ENCODE measurements at places on chromosomes 7 and 10.

DNA sequence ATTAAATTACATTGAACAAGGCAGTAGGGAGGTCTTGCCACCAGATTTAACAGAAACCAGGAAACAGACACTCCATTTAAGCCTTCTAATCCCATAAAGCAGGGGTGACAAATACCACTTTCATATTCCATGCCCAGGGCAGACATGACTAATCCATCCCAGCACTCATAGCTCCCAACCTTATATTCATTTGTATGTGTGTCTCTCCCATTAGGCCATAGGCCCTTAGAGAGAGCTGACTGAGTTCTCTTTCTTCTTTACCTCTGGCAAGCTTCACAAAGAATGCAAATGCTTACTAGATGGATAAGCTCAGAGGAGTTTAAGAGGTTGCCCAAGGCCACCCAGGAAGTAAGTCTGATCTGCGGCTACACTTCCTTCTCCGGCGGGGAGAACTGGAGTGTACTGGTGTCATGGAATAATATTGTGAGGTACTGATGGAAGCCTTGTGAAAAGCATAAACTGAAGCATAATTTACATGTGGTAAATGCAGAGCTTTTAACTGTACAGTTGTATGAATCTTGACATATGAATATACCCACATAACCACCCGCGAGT lies 239.7 kb upstream of the HABP2 start:
- no peak for DNase-seq

DNA sequence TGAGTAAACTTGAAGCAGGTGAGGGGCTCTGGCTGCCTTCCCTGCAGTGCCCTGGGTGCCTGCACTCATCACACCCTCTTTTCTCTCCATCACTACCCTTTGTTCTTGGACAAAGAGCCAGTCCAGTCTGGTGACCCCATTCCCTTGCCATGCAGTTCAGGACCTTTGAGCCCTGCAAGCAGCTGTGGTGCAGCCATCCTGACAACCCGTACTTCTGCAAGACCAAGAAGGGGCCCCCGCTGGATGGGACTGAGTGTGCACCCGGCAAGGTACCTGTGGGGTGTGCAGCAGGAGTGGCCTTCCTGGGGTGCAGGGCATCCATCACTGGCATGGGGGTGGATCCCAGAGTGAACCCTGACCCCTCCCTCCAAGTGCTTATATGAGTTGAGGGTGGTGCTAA lies 48.7 kb downstream of the TBATA start:
- no peak for DNase-seq

DNA sequence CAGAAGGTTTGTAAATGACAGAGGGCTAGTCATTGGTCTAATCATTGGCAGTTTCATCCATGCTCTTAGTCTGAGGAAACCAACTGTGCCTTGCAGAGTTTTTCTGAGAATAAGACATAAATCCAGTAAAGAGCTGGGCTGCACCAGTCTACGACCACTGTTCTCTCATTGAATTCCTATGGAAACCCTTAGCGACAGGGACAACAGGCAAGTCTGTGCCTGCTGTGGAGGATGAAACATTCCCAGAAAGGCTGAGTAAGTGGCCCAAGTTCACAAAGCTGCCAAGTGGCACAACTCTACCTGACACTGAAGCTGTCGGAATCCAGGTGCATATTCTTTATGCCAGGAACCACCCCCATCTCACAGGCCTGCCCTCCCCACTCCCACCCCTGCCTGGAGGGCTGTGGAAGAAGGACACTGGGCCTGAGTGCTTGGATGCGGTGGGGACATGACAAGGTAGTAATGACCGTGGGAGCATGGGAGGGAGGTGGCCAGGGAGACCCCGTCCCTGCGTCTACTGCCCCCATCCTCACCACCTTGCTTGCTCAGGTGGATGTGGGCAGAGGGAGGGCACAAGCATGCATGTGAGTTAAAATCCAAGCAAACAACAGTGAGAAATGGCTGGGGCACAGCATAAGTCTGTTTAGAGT lies 58.0 kb downstream of the VSTM4 start:
- no peak for DNase-seq

DNA sequence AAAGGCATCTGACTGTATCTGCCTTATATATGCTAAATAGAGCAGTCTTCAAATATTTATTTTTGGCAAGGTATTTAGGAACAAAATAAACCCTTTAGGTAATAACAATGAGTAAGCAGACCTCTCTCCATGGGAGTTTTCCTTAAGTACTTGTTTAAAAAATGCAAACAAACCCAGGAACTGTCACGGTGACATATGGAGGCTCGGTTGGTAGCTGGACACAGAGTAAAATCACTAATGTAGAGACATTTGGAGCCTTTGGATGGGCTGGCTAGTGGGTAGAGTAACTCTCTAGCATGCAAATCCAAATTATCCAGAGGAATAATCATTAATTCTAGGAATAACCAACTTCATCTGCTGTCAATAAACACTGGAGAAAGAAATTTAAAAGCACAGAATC lies 71.6 kb upstream of the LAMB4 start:
- DNase-seq: no peak

DNA sequence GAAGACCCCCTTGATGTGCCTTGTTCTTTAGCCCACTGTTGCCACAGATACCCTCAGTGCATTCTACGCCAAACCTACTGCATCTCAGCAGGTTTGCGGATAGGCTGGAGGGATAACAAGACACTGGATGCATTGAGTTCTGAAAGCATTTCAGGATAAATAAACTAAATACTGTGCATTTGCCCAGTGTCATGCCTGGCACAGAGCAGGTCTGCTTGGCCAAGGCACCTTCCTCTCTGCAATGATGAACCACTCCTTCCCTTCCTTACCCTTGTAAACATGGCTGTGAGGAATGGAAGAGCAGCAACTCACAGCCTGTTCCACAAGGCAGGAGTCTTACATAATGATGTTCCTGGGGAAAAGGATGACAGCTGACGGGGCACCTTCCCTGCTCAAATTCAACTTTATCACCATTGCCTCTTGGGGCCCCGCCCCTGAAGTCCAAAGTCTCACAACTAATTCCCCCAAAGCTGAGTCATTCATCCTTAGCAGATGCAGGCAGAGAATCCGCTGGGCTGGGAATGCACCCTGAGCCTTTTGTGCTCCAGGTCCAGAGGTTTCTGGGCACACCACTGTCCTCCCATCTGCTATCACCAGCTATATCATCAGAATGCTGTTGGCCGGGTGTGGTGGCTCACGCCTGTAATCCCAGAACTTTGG lies 11.6 kb downstream of the DDX56 start:
- no peak for DNase-seq

GRCh38 chr10:132786884-132787494 lies 1.0 kb upstream of the NKX6-2 start:
- no peak for DNase-seq

GRCh38 chr7:106747804-106748203 lies 86.8 kb upstream of the CCDC71L start:
- no peak for DNase-seq

- peak; percentile 17 for DNase-seq
Observed at GRCh38 chr10:110780704-110781103, 91.0 kb upstream of the PDCD4 start.

DNA sequence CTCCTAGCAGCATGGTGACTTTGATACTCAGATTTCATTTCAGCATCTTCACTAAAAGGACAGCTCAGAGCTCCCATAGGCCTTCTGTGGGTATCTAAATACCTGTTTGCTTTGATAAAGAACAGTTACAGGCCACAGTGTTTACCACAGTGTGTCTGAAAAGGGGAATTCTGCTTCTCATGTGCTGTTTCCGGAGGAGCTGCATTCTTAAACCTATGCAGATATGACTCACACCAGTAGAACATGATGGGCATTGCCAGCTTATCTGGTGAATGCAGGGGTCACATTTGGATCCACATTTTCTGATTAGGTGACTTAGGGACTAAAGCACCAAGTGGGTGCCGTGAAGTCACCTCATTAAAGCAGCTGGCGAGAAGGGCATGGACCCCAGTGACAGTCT lies 52.6 kb downstream of the TRRAP start:
- DNase-seq: no peak

DNA sequence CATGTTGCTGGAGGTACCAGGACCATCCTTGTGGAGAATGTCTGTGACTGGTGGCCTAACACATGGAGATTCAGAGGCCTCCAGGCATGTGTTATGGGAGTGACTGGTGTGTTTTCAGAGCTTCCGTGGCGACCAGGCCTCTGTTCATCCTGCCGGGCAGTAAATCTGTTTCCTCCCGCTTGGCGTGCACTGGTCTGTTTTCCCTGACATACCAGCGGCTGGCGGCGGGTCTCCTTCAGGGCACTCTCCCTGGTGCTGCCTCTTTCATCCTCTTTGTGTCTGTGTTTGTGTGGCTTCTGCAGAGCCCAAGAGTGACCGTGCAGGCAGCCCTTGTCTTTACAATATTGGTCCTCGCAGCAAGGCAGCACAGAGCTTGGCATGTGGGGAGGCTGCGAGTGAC lies 385.1 kb upstream of the MKI67 start:
- DNase-seq: no peak

DNA sequence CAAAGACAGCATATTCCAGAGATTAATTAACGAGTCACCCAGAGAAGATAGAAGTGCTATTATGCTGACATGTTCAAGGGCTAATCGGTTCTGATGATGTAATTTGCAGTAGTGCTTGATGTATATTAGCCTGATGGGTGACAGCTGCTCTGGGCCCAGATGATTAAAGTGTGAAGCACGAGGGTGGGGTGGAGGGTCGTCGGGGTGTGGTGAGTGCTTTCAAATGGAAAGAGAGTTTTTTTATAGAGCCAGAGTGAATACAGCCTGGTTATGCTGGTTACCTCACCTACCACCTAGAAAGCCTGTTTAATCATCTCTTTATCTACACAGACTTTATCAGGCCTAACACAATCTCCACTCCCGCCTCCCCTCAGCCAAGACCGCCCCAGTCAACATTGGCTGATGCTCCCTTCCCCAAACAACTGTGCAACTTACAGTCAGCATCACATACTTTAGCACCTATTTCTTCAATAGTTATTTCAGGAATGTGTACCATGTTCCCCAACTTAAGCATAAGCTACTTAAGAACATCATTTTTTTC lies 11.5 kb upstream of the STN1 start:
- DNase-seq: no peak
